ENCODE measurements at places on chromosomes 13 and 19. TPM values are rescaled to one million over a fixed set of nuclear protein-coding genes. Genes with fewer than 3 reads are reported as not detected.

DNA sequence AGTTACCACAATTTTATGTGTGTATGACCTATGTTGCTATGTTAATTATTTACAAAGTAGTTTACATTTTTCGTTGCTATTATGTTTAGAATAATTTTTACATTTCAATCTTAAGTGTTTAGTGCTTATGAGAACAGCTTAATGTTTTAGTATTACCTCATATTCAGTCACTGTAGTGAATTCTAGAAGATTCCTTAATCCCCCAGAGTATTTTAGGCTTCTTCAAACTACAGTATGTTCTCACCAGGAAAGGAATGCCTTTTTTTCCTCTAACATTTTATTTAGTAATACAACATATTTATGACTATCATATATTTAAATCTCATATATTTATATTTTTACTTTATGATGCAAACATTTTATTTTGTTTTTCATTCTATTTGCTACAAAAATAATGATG, 612.1 kb upstream of the KLHL1 start:
- no peak overlapping the region for H3K4me3 ChIP-seq
- no peak overlapping the region for H3K27ac ChIP-seq
- H3K4me1 ChIP-seq, result no peaks in the 10 kb centered on the region
- H3K36me3 ChIP-seq, result no peaks in the 10 kb centered on the region
- DNase-seq, result no peak

DNA sequence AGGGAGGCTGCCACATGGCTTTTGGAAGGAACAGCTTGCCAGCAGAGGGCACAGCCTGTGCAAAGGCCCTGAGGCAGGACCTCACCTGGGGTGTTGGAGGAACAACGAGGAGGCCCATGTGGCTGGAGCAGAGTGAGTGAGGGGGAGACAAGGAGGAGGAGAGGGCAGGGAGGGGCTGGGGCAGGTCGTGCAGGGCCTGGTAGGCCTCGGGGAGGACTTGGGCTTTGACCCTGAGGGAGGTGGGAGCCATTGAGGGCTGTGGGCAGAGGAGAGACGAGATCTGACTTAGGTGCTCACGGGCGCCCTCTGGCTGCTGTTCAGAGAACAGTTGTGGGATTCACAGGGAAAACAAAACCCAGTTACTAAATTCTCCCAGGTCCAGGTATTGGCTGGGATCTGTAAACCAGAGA, 25.2 kb downstream of the ZNRF4 start:
- H3K27ac ChIP-seq, result no peak overlapping the region
- H3K4me1 ChIP-seq, result no peaks in the 10 kb centered on the region

DNA sequence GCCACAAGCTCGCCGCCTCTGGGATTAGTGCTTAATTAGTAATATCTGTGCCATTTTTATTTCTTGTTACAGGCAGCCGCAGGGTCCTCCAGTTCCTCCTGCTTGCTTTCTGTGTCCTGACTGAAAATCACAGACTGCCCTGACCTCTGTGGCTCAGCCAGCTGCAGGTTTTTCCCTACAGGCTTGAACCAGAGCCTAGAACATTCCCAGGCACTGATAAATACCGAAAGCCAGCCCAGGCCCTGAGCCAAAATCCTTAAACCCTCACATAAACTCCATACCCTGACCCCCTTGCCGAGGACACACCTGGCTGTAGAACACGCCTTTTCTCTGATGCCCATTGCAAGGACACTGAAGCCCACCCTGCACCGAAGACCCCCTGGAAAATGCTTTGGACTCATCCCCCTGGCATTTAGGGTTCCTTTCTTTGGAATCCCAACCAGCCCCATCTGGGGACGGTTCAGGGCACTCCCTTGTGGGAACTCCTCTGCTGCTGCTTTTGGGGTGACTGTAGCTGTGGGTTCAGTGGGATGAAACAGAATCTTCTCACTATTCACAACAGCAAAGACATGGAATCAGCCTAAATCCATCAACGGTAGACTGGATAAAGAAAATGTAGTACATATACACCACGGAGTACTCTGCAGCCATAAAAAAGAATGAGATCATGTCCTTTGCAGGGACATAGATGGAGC, 15.5 kb downstream of the DPP9 start:
- no peak for DNase-seq
- no peaks in the 10 kb centered on the region for H3K27me3 ChIP-seq
- peaks cover 27% of the 10 kb centered on the region for H3K4me1 ChIP-seq
- H3K4me3 ChIP-seq, result no peak overlapping the region

GRCh38 chr13:40026174-40026585, 370.7 kb downstream of the COG6 start:
- peaks cover 28% of the 10 kb centered on the region for H3K4me1 ChIP-seq
- peak; percentile 86 for DNase-seq
- H3K4me3 ChIP-seq, result peak overlapping the region; percentile 0
- H3K27ac ChIP-seq, result no peak overlapping the region
- H3K27me3 ChIP-seq, result peaks cover 23% of the 10 kb centered on the region

- peak; percentile 82 for DNase-seq
- no peaks in the 10 kb centered on the region for H3K36me3 ChIP-seq
- H3K4me1 ChIP-seq, result peaks cover 33% of the 10 kb centered on the region
- no peaks in the 10 kb centered on the region for H3K27me3 ChIP-seq
- peak overlapping the region; percentile 65 for H3K27ac ChIP-seq
- no peak overlapping the region for H3K4me3 ChIP-seq
Observed at GRCh38 chr19:14505488-14506239, 9.7 kb upstream of the GIPC1 start.

GRCh38 chr19:35216016-35216832, 12.3 kb downstream of the FAM187B start:
- no peak overlapping the region for H3K4me3 ChIP-seq
- peak overlapping the region; percentile 24 for H3K27ac ChIP-seq
- peaks cover 3% of the 10 kb centered on the region for H3K36me3 ChIP-seq
- DNase-seq, result no peak
- no peaks in the 10 kb centered on the region for H3K27me3 ChIP-seq
- peaks cover 51% of the 10 kb centered on the region for H3K4me1 ChIP-seq

DNA sequence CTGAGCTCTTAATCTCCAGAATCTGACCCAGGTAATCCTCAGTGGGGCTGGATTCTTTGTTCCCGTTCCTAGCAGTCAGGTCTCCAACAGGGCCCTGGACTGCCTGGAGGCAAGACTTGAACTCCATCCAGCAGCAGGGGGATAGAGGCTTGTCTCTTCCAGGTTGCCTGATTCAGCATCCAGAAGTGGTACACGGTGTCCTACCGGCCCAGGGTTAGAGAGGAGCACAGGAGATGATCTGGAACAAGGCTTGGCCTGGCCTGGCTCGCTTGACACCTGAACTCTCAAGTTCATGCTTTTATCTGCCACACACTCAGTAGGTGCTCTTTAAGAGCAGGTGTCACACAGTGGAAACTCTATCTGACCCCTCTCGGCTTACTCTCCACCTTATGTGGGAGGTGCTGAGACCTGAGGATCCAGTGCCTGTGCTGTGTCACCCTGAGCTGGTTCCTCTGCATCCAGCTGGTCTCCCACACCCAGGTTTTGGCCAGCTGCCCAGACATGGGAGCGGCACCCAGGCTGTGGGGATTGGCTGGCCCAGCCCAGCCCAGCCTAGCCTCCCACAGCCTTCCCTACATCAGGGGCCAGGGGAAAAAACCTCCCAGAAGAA, at the start of gene CYP4F3:
CYP4F3 (plus strand) TSS at position 604 of the 610 bp plus-strand sequence. CDS start 519 bp downstream, outside the sequence.
- DNase-seq, result no peak
- H3K36me3 ChIP-seq, result no peaks in the 10 kb centered on the region
- no peaks in the 10 kb centered on the region for H3K27me3 ChIP-seq
- H3K4me1 ChIP-seq, result no peaks in the 10 kb centered on the region
- H3K27ac ChIP-seq, result no peak within 1 kb of the TSS

DNA sequence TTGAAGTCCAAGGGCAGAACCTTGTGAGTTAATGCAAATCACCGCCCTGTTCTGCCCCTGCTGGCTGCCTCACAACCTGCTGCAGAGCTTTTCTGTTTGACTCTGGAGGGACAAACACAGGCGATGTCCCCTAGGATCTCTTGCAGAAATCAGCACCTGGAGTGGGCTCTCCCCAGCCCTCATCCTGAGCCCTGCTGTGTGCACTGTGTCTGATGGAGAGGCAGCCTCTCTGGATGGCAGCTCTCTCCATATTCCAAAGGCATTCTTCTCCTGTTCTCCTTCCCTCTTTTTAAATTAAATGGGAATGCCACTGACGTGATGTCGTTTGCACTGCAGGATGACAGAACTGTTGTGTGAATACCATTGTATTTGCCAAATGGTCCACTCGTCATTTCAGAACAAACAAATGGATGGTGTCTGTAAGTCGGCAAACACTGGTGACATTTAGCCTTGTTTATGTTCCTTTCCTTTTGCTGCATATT, 184.1 kb downstream of the ZNF536 start:
- H3K4me3 ChIP-seq, result no peak overlapping the region
- H3K27me3 ChIP-seq, result no peaks in the 10 kb centered on the region
- no peak for DNase-seq
- no peaks in the 10 kb centered on the region for H3K36me3 ChIP-seq
- no peaks in the 10 kb centered on the region for H3K4me1 ChIP-seq
- no peak overlapping the region for H3K27ac ChIP-seq

- no peaks in the 10 kb centered on the region for H3K27me3 ChIP-seq
- H3K4me3 ChIP-seq, result peak overlapping the region; percentile 77
- peak overlapping the region; percentile 99 for H3K27ac ChIP-seq
- DNase-seq, result peak; percentile 96
Observed at GRCh38 chr19:10104665-10105508, 1.3 kb upstream of the PPAN start.

DNA sequence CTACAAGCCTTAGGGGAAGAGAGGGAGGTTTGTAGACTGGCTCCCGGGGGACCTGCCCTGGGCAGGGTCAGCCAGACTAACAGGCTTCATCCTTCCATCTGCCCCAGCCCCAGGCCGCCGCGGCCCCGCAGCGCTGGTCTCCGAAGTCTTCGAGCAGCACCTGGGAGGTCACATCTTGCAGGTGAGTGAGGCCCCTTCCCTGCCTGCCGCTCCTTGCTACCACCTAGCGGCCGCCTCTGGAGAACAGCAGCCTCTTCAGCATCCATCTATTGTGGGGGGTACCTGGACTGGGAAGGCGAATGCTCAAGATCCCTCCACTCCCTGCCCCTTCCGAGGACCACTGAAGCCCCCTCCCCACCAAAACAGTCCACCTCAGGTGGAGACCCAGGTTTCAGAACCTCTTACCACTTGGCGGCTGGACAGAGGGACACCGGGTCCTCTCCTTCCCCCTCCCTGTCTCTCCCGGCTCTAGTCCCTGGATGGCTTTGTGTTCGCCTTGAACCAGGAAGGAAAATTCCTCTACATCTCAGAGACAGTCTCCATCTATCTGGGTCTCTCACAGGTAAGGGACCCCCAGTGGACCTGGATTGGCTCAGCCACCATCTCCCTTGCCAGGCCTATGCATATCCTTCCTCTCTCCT, 12.7 kb downstream of the NPAS1 start:
- H3K4me1 ChIP-seq, result peaks cover 20% of the 10 kb centered on the region
- H3K27ac ChIP-seq, result no peak overlapping the region
- peak; percentile 73 for DNase-seq
- H3K36me3 ChIP-seq, result no peaks in the 10 kb centered on the region

DNA sequence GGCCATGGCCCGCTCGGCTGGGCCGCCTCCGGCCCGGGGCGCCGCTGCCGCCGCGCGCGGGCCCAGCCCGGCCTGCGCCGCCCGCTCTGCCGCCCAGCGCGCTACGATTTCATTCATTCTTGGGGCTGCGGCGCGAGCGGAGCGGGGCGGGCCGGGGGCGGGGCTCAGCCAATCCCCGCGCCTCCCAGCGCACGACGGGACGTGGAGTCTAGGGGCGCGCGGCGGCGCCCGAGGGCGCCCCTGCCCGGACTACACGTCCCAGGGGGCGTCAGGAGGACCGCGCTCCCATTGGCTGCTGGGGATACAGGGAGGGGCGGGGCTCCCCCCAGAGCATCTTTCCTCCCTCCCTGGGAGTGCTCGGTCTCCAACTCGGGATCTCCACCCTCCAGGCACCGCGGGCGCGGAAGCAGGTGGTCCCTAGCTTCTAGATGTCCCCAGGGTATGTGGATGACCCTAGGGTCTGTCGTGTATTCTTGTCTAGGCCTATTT, 5.6 kb upstream of the DPF1 start:
- H3K27me3 ChIP-seq, result peaks cover 53% of the 10 kb centered on the region
- peak; percentile 76 for DNase-seq
- H3K27ac ChIP-seq, result no peak overlapping the region
- H3K4me3 ChIP-seq, result no peak overlapping the region
- H3K36me3 ChIP-seq, result no peaks in the 10 kb centered on the region
- H3K4me1 ChIP-seq, result peaks cover 5% of the 10 kb centered on the region

GRCh38 chr19:51064534-51065220, at the start of gene KLK13:
Gene KLK13 (minus strand): TSS chr19:51065092. CDS start chr19:51065067, 25 bp downstream.
- no peak for DNase-seq
- H3K27me3 ChIP-seq, result peaks cover 35% of the 10 kb centered on the region
- no peaks in the 10 kb centered on the region for H3K36me3 ChIP-seq
- no peak within 1 kb of the TSS for H3K27ac ChIP-seq
- H3K4me3 ChIP-seq, result no peak within 1 kb of the TSS

DNA sequence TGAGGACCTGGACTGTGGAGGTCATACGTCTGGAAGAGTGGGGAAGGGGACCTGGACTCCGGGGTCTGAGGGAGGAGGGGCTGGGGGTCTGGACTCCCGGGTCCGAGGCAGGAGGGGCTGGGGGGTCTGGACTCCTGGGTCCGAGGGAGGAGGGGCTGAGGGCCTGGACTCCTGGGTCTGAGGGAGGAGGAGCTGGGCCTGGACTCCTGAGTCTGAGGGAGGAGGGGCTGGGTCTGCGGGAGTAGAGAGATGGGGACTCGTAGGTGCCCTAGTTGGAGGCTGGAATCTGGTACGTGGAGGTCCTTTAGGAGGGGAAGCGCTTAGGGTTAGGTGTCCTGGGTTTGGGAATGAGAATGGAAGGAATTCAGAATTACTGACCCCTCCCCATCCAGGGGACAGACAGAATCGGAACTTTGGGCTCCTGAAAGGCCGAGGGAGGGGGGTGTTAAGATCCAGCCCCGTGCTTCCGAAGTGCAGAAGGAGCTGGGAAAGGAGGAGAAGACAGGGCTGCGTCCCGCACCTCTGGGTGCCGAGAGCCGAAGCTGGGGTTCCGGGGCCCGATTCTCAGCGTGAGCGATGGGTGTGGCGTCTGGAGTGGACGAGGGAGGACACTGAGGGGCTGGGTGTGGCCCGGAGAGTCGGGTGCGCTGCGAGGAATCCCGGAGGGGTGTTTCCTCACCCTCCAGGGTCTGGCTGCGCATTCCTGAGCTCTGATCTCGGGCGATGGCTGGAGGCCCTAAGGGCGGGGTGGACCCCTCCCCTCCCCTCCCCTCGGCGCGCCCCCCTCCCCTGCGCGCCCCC, 608 bp downstream of the MYADM start:
- peak; percentile 76 for DNase-seq
- H3K27me3 ChIP-seq, result no peaks in the 10 kb centered on the region
- H3K27ac ChIP-seq, result peak overlapping the region; percentile 93
- H3K4me3 ChIP-seq, result peak overlapping the region; percentile 97
- peaks cover 11% of the 10 kb centered on the region for H3K36me3 ChIP-seq

- H3K4me3 ChIP-seq, result no peak overlapping the region
- H3K27me3 ChIP-seq, result no peaks in the 10 kb centered on the region
Observed at GRCh38 chr13:93861818-93862217, 617.7 kb downstream of the DCT start.

The ERFL gene
- 1.5 TPM for total RNA-seq

The KIR2DL1 gene
- 0.19 TPM for total RNA-seq

The FFAR3 gene
- total RNA-seq, result not detected

The PRODH2 gene
- total RNA-seq, result not detected

The SYNGR4 gene
- not detected for total RNA-seq

The MISP gene
- total RNA-seq, result not detected
